ENCODE measurements at places on chromosomes 3 and 15. TPM values are rescaled to one million over a fixed set of nuclear protein-coding genes. Genes with fewer than 3 reads are reported as not detected.
A peak's percentile ranks its signal among the peaks of the same experiment; 100 is the strongest.

The SEMA3B gene
- total RNA-seq, result 56.1 TPM

DNA sequence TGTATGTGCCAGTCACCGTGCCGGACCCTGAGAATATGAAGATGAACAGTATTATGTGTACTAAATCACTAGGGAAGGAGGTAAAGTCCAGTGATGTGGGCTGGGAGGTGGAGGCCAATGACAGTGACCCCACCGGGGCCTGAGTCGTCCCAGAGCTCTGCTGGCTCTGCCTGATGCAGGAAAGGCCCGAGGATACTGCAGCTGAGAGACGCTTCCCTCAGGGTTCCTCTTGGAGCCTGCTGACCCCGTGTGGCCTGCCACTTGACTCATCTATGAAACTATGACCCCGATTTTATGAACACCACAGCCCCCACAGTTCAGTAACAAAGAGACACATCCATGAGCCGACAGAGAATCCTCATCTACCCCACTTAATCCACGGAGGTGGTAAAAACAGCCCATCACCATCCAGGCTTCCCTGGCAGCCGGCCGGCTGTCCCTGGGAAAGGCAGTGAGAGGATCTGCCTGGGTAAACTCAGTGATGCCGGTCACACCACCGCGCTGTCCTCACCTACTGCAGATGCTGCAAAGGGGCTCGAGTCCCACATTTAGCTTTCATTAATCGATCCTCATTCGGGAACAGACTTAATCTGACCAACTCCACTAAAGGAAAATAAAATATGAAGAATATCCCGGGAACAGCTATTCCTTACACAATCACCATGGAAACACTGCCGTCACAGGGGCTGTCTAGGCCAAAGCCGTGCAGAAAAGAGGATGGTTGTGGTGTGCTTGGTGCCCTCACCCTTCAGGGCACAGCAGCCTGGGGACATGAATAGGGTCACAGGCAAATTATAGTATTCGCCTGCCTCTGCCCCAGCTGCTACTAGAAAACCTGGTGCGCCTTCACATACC lies 82.9 kb downstream of the ARRDC4 start:
- DNase-seq, result no peak

GRCh38 chr3:64454179-64454578 lies 228.9 kb upstream of the PRICKLE2 start:
- no peak for DNase-seq

The CADPS gene
- total RNA-seq, result 6.4 TPM

DNA sequence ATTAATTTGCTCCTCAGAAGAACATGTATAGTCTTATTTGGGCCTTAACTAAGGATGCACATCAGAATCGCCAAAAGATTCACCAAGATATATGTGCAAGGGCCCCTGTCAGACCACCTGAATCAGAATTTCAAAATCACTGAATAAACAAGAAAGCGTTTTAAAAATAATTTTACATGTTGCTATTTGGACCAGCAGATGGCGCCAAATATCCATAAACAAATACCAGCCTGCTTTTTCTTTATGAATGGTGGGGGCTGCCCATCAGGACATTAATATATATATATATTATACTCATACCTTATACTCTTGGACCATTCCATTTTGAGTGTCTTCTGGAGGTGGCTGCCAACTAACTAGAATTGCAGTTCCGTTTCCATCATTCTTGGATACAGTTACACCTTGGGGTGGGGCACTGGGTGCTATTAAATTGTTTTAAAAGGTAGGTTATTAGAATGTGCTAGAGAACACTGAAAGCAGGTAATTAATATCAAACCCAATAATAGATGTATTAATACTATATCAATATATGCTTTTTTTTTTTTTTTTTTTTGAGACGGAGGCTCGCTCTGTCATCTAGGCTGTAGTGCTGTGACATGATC lies 1108.3 kb downstream of the ROBO1 start:
- no peak for DNase-seq

DNA sequence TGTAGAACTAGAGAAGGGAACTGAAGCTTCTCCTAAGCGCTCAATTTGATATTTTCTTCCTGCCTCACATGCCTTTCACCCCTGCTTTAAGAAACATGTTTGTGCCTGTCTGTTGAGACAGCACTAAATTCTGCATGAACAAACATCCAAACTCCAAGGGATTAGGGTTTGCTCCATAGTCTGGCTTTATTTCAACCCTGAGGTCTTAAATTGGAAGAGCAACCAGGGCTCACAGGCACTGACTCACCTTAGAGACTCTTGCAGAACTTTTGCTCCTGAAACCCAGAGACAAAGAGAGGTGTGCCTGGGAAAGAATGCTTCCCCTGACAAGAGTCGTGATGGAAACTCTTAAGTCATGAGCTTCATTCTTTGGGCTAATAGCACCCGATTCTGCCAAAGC lies 393.9 kb upstream of the MCTP2 start:
- no peak for DNase-seq

The FGF12 gene
- total RNA-seq, result not detected

- DNase-seq, result no peak
These were observed 4.3 kb downstream of the PDIA5 start for GRCh38 chr3:123071146-123071545.

The POLQ gene
- 11.6 TPM for total RNA-seq

DNA sequence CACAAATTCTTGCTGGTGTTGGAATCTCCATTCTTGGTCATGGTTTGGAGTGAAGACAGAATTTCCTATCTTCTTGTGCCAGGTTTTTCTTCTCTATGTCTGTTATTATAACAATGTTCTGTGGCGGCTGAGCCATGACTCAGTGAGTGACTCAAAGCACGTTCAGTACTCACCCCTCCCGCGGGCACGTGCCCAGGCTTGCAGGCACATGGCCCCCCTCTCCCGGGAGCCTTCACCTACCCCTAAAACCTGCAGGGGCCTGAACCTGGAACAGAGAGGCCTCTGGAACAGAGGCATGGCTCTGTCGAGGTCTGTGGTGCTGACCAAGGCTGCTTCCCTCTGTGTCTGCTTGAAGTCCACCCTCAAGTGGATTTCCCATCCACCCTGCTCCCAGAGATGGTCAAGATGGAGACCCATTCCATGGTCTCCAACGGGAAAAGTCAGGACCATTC lies 27.6 kb downstream of the PLXNB1 start:
- DNase-seq, result peak; percentile 44

The REC114 gene
- total RNA-seq, result not detected

The CFAP20DC gene
- not detected for total RNA-seq

DNA sequence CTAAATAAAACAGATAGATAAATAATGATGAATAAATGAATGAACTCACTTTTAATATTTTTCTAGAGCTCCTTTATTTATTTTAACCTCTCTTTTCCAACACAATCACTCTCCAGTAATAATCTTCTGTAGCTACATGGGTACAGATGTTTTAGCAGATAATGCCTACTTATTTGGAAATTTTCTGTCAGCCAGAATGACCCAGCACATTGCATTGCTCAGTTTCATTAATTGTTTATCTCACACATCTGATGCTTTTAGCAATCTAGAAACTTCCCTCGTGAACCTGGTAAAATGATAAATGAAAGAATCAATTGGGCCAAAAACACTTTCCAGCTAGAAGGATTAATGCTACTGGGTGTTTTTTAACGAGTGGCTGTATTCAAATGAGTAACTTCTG lies 14.9 kb upstream of the MYH15 start:
- no peak for DNase-seq

The EBLN2 gene
- 8.2 TPM for total RNA-seq

- no peak for DNase-seq
These were observed 30.4 kb upstream of the TRA2B start for GRCh38 chr3:185968168-185968567.

DNA sequence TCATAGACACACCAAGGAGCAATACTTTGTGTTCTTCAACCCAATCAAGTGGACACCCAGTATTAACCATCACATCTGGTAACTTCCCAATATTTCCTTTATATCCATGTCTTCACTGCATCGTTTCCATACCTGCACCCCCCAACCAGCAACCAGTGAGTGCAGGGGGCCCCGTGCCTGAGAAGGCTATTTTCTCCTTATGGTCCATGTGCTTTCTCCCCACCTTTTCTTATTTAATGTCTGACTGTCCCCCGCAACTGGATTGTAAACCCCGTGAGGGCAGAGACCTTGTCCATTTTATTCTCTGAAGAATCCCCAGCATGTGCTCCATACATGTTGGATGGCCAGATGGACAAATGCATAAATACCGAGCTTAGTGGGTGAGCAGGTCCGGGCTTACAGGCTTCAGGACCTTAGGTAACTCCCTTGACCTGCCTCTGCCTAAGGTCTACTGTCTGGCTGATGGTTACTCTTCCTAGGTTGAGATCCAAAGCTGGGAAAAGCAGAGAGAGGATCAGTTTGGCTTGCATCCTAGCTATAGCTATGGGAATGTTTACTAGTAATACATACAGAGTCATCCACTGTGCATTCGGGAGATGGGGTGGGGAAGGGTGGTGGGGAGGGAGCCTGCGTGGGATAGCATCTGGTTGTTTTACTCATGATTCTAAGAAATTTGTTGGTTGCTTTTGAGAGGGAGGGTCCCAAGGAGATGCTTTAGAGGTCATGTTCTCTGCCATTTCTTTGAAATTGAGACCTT lies 41.5 kb downstream of the PXYLP1 start:
- no peak for DNase-seq

DNA sequence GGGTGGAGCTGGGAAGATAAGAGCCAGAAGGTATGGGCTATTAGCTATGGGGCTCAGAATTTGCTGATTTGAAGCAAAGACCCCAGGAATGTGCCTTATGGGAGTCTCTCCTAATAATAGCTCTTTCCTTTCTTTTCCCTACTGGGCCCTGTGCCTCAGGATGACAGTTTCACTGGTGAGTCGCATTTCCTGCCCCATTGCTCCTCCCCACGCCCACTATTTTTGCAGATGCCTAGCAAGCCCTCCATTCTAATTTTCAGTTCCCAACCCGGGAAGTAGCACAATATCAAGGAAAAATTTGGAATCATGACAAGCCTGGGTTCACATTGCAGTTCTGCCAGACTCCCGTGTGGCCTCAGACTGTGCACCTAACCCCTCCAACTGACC lies 583 bp downstream of the IL17RE start:
- no peak for DNase-seq

The CAV3 gene
- not detected for total RNA-seq

The ZNF619 gene
- total RNA-seq, result 12.7 TPM

- DNase-seq, result no peak
These were observed 107.8 kb upstream of the BOC start for GRCh38 chr3:113103588-113103987.

DNA sequence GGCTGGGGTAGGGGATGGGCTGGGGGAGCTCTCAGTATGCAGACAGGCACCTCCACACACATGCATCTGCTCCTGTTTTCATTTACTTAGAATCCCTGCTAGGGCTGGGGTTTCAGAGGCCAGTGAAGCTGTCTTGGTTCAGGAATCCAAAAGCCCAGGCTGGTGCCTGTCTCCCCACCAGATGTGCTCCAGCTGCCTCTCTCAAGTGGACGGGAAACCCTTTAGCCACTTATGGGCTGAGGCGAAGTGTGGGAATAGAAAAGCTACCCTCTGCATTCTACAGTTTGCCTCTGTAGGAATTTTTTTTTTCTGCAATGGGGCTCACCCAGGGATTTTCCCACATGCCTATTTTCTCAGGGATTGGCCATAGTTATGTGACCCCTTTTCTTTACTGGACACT lies 72.5 kb downstream of the ATP2B2 start:
- DNase-seq, result no peak

- peak; percentile 35 for DNase-seq
These were observed 504.2 kb upstream of the PROK2 start for GRCh38 chr3:72288955-72289691.

DNA sequence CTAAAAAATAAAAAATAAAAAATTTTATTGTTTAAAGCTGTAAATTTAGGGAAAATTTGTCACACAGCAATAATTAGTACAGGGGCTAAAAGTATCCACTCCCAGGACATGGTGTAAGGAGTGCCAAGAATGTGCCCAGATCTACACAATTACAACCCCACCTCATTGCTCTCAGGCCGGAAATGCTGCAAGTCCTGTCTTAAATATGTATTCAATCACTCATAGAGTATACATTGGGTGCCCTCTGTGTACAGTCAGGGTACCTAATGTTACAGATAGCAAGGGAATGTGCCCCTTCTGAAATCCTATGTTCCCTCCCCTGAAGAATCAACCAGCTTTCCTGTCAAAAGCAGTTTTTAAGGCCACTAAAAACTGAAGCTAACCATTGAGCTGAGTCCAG lies 106.6 kb downstream of the MECOM start:
- no peak for DNase-seq

DNA sequence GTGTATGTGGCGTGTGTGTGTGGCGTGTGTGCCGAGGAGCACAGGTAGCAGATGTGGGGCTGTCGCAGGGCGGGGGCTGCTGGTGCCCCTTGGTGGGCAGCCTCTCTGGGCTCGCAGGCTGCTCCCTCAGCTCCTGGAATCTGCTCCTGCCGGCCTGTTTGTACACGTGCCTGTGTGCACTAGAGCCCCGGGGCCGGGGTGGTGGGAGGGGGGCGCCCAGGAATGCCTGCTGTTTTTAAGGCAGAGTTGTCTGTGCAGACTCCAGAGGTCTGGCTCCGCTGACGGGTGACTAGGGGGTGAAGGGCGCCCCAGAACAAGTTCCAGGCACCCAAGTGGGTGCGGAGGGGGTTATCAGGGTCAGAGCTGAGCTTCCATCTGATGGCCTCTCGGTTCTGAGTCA lies 112.2 kb downstream of the FBLN2 start:
- no peak for DNase-seq

The DPP8 gene
- 42.3 TPM for total RNA-seq

- DNase-seq, result no peak
These were observed 61.8 kb upstream of the SCN5A start for GRCh38 chr3:38711321-38711720.

DNA sequence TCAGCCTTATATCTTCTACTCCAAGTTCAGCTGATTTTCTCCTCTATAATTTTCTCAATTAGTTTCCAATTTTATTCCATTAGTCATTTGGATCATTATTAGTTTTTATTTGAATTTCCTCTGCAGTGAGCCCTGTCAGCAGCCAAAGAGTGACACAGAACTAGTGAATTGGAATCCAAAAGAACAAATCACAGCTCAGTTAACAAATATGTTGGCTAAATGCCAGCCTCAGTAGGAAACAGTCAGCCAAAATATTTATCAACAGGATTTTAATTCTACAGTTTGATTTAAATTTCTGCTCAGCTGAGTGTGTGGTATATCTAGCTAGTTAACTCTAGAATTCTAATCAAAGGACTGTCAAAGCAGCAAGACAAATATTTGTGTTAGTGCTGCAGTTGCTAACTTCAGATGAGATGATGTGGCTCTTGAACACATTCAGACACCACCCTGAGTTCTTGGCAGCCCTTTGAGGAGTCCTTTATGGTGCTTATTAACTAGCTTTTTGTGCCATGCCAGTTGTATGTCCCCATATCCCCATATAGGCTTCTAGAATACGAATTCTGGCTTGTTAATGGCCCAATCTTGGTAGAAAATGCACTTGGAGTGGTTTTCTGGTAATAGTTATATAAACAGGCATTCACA lies 194.5 kb downstream of the CPNE4 start:
- no peak for DNase-seq
